ENCODE measurements at places on chromosomes 1 and 21.

GRCh38 chr1:25174730-25175612 is 57.3 kb downstream of the SYF2 start:
- no peak for DNase-seq

GRCh38 chr21:28932717-28933116 is 60.0 kb downstream of the LTN1 start:
- no peak for DNase-seq

DNA sequence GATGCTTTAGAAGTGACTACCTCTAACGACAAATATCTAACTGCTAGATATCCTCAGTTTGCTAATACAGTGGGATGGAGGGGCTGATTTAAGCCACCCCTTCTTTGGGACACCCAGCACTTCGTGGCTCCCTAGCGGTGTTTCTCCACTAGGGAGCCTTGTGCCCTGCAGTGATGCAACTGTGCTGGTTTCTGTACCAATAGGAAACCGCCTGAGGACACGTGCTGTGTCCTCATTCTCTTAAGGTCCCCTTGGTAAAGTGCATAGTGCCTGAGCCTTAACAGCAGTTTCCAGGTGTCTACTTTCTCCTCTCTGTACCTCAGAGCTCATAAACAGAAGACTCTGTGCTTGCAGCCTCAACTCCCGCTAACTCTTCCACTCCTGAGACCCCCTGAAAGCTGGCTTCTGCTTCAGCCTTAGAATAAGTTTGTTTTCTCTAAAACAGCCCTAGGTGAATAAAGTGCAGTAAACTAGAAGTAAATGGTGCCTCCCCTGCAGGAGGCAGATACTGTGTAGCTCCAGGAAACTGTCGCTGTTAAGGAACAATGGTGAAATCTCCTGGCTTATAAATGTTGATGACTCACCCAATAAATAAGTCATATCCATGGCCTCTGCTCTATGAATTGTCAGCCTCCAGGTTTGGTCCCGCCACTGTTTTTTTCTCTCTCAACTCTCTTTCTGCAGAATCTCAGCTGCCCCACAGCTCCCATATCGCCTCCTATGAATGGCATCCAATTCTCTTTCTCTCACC is 130.4 kb downstream of the AK5 start:
- no peak for DNase-seq

- no peak for DNase-seq
Measured at GRCh38 chr21:40162075-40162474, 294.8 kb downstream of the PCP4 start.

All from posterior vena cava (tissue), 2 donors.